Natural killer cell (primary cell): ENCODE measurements at places on chromosomes 11 and 22. TPM values are rescaled to one million over a fixed set of nuclear protein-coding genes. Genes with fewer than 3 reads are reported as not detected.

GRCh38 chr11:11558396-11558795 lies 63.4 kb downstream of the GALNT18 start:
- H3K27ac ChIP-seq, result no peak overlapping the region
- DNase-seq, result no peak
- no peaks in the 10 kb centered on the region for H3K4me1 ChIP-seq
- H3K36me3 ChIP-seq, result no peaks in the 10 kb centered on the region
- no peaks in the 10 kb centered on the region for H3K27me3 ChIP-seq
- H3K4me3 ChIP-seq, result no peak overlapping the region

DNA sequence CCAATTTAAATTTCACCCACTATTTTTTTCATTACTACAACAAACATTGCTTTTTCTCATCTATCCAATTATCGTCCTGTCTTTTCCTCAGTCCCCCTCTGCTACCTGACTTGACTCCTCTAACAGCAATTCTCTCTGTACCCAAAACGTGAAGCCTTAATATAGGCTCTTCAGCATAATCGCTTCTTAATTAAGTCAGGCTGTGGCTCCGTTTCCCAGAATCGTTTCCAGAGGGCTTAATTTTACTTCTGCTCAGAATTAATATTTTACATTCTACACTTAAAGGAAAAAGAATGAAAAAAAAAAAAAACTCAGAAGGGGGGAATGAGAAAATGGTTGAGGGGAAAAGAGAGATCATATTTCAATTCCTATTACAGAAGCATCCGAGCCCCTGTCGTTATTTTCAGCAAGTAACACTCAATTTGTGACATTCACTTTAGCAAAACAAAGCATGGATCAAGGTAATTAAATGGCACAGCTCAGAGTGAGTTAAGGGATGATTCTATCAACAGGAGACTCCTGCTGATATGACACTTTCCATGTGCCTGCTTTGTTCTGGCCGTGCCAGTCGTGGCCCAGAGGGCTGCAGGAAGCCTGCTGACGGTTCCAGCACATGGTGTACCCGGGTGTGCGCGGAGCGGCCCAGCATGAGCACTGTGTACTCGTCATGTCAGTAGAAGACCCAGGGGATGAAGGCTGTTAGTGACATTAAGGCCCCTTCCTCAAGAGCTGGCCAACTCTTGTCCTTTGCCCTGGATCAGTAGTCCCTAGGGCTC lies 272.5 kb downstream of the NTM start:
- H3K36me3 ChIP-seq, result no peaks in the 10 kb centered on the region
- no peaks in the 10 kb centered on the region for H3K27me3 ChIP-seq
- H3K27ac ChIP-seq, result no peak overlapping the region
- H3K4me3 ChIP-seq, result no peak overlapping the region
- DNase-seq, result no peak
- H3K4me1 ChIP-seq, result no peaks in the 10 kb centered on the region

DNA sequence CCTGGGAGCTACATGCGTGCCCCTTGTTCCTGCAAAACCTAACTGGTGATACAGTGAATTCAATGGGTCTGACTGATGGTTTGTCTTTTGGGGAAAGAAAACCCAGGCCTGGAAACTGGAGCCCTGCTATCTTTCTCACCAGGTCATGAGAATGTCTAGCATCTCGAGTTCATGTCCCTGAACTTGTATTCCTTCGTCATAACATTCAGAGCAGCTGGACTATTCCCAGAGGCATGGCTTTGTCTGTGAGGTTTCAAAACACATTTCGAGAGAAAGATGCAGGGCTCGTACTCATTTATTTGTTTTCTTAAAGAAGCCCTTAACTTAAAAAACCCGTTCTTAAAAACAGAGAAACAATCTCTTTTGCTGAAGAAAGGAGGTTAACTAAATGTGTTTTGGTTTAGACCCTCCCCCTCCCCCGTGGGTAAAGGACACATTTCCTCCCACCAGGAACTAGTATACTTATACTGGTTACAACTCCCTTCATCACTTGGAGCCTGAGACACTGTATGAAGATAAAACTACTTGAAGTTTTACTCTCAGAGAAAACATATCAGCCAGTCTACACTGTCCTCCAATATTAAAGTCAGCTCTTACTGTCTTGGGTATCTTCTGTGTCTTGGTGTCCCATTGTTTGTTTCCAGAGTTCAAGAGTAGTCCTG lies 43.2 kb downstream of the ME3 start:
- no peak overlapping the region for H3K4me3 ChIP-seq
- H3K4me1 ChIP-seq, result no peaks in the 10 kb centered on the region
- H3K36me3 ChIP-seq, result no peaks in the 10 kb centered on the region

RAB6A gene
- 107 TPM for total RNA-seq

RFPL2 gene
- total RNA-seq, result 0.14 TPM

HBG1 gene
- not detected for total RNA-seq
